ENCODE measurements at places on chromosomes 12 and 14.
A peak's percentile ranks its signal among the peaks of the same experiment; 100 is the strongest.

GRCh38 chr14:79294499-79294898, 916.8 kb downstream of the DIO2 start:
- no peak for DNase-seq

- DNase-seq = no peak
Measured at GRCh38 chr12:9933958-9934357, 1.8 kb upstream of the CLEC2A start.

DNA sequence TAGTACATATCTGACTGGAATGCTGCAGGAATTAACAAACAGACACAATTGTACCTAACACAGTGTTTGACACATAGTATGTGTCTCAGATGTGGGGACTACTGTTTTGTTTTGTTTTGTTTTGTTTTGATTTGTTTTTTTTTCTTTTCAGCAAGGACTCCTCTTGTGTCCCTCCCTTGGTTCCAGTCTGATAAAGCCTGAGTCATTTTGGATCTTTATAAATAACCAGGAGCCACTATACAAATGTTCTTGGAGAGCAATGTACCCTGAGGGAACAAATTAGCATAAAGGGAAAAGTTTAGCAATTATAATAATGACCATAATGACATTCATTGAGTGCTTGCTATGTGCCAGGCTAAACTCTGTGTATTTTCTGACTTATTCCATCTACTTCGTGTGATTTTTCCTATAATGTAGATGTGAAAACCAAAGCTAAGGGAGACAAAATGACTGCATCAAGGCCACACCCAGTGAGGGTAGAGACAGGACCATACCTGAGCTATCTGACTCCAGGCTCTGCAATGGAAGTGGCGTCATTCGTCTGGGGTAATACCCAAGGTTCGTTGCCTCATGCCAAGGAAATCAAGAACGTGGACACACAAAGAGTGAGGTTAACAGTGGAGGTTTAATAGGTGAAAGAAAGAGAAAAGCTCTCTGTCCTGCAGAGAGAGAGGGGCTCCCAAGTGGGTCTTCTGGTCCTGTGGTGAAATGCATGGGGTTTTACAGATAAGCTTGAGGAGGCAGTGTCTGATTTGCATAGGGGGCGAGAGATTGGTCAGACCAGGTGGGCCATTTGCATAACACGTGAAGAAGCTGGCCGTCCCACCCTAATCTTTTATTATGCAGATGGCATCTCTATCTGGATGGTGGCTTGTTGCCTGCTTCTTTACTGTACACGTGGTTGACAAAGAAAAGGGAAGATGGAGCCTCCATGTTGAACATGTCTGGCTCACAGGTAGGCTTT, 285.5 kb upstream of the SFSWAP start:
- no peak for DNase-seq

- DNase-seq = no peak
Measured at GRCh38 chr12:4118601-4119156, 154.9 kb upstream of the CCND2 start.

DNA sequence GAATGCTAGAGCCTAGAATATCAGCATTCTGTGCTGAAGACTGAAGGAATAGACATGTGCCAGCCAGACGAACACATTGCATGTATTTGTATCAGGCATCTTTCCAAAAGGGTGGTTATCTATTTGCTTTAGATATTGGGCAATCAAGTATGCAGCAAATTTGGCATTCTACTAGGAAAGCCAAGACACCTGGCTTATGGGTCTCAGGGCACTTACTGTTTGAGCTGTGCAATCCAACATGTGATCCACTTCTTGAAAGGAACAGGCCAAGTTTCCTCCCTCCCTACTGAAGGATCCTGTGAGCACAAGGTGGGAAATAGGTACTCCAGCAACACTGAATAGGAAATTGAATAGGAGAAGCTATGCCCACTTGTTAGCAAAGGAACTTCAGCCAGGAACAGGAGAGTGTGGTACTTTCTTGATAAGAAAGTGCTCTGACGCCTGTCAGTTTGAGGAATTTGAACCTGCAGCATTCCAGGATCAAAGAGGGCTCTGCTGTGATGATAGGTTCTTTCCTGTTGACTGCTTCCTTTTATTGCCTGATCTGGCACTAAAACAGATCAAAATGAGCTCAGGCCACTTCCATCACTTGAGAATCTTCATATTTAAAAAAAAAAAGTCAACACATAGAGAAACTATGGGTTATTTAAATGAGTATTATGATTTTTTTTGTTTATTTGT, 20.6 kb downstream of the OR6S1 start:
- no peak for DNase-seq

DNA sequence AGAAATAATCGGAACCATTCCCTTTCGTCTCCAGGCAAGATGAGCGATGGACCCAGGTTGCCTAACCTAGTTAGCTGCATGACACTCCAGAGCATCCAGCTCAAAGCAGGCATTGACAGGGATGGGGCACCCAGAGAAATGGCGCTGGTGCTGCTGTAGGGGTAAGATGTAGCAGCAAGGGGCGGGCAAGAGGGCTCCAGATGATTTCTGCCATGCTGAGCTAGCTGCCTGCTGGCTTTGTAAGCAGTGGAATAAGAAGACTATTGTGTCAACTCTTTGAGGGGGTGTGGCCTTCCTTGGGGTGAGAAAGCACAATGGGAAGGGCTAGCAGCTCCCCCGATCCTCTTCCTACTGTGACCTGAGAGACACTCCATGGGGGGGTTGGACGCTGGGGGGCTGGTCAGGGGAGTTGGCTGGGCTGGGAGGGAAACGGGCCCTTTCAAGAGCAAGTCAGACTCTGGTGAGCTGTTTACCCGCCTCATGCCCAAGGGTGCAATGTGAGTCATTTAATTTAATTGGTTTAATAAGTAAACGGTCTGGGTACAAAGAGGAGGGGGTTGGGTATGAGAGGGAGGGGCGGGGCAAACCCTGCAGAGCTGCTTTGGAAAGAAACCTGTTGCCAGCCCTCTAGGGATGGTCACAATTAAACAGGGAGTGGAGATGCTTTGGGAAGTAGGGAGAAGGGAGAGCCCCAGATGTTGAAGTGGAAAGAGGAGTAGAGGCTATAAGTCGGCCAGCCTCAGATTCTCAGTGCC, 50.5 kb downstream of the B4GALNT3 start:
- DNase-seq = peak; percentile 99

DNA sequence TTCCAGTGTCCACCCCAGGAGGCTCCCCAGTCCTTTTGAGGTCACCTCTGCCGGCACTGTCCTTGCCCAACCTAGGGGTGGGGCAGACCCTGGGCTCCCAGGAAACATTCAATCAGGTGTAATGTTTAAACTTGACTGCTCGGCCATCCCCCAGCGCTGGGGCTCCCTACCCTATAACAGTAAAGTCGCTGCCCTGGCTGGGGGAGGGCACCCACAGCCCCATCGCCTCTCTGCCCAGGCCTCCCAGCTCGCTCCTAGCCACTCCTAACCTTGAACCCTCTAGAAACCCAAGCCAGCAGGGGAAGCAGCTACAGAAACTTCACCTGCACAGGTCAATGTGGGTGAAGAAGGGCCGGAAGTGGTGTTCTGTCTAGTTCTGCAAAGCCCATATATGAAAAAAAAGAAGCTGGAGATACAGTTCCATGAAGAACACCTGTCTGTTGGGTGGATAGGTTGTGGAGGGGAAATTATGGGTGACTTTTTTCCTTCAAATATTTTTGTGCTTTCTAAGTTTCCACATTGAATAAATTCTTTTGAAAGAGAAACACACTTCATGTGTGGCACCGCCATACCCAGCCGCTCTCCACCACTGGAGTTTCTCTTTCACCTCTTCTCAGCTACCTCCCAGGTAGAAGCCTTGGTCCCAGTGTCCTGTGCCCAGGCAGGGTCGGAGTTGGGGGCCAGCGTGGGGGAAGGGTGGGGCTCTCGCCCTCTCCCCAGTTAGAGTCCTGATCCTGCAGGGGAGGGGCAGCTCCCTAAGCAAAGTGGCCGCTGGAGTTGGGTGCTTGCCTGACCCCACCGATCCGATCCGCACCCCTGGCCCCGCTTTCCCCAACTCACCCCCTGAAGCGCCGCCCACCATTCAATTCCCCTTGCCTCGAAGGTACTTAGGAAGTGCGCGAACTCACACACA, 1.1 kb downstream of the CLMN start:
- DNase-seq = no peak

DNA sequence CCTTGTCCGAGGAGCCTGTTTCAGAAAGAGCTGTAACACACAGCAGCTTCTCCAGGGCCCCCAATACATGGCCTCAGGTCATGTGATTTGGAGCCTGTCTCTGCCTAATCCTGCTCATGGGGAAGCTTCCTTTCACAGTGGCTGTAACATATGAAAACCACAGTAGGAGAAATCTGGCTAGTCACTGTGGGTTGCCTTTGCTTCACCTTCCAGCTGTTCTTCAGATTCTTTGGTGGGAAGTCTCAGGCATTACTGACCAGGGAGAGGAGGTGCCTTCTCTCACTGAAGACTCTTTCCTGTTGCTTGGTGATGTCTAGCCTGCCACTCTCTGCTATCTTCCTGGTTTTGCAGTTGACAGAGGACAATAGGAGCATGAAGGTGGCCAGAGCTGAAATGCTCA, 350.6 kb downstream of the DPF3 start:
- DNase-seq = no peak

GRCh38 chr14:76780360-76780759, 19.1 kb downstream of the VASH1 start:
- no peak for DNase-seq

DNA sequence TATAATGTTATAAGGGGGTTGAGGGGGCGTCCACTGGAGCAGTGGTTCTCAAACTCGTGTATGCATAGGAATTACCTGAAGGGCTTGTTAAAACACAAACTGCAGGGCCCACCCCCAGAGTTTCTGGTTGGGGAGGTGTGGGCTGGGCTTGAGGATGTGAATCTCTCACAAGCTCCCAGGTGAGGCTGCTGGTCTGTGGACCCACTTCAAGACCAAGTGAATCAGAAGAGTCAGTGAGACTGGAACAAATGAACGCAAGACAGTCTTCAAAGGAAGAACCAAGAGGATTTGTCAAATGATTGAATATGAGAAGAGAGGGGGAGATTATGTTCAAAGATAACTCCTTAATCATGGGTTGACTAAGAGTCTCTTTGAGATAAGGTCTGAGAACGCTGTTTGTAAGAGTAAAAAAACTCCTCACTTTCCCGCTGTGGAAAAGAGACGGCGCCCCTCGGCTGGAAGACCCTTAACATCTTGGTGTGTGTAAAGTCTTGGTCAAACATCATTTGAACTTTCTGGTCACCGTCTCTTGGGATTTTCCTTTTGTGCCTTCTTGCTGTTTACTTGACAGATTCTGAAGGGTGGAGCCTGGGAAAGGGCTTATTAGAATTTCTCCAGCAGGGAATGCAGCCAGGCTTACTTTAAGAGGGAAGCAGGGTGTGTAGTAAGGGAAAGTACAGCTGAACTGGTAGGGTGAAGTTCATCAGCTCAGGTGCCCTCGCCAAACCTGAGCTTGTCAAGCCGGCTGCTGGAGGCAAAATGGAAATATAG, 5.3 kb upstream of the FOXN3 start:
- DNase-seq = no peak

DNA sequence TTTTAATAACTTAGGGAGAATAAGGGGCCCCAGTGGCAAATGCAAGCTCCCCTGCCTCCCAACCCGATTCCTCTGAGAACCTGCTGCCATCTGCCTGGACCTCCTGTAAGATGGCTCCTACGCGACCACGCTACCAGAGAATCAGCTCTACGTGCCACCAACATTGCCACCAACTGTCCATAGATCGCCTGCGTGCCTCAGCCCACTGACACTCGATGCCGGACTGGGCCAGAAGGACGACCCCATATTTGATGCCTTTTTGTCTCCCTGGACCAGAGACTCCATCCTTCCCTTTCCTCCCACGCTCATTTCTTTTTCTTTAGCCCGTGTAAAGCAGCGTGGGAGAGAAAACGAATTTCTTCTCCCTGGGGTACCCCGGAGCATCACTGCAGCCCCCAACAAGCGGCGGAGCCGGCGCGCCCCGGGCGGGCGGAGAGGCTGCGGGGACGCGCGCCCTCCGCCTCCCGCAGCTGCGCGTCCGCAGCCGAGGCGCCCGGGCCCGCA, 565 bp upstream of the KLHL42 start:
- DNase-seq = peak; percentile 76

GRCh38 chr12:2633176-2633824, 161.5 kb upstream of the FKBP4 start:
- no peak for DNase-seq

DNA sequence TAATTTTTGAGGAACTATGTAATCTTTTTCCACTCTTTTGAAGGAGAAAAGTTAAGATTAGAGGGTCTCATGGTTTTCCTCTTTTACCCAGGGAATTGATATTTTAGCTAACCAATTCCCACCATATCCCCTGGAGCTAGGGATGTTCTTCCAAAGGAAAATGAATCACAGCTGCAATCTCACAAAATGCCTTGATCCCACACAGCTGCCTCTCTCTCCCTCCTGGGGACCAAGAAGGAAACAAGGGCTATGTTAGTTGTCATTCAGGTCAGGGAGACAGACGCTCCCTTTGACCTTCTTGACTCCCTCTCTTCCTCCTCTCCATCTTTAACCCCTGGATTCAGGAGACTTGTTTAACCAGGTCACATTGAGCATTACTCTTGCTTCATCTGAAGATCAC, 9.5 kb downstream of the DCN start:
- DNase-seq = no peak

DNA sequence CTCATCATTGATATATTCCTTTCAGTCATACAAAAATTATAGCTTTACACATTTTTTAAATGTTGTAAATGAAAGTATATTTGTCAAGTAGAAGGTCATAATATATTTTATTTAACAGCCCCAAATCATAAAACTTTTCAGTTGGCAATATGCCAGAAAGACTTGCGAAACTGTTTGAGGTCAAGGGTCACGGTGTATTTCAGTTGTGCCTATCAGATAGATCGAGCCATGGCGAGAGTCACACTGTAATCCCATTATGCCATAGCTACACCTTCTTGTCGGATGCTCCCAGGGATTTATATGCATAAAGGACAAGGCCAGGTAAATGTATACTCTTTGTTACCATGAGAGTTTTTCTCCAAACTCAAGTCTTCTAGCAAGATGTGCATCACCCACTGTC, 26.7 kb upstream of the G2E3 start:
- DNase-seq = no peak

- DNase-seq = no peak
Measured at GRCh38 chr12:101045486-101046464, 164.3 kb downstream of the SLC5A8 start.

DNA sequence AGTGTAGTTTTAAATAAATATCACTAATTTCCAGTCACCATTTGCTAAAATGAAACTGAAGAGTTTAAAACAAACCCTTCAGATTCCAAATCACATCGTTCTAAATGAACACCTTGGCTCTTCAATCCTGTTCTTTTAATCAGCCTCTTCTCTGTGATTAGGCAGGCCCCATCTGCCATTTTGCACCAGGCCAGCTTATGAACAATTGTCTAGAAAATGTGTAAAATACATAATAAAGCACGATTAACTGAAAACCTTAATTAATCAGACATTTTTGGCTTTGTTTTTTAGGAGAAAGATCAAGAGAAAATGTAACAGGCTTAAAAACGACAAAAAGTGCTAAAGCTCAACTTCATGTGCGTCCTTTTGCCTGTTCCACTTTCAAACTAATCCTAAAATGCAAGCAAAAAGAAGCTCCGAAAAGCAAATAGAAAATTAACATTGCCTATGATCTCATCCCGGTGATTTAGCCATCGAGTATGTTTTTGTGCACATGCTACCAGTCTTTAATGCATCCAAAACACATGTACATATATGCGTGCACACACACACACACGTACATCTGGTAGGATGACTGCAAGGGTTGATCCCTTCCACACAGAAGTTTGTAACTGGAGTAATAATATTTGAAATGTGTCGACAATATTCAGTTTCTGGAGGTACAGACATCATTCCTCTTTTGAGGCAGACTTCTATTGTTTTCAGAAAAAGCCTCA, 288.6 kb downstream of the FOXN3 start:
- DNase-seq = no peak

All from NCI-H146 (cell line).